ENCODE measurements at places on chromosomes 16 and 17.

DNA sequence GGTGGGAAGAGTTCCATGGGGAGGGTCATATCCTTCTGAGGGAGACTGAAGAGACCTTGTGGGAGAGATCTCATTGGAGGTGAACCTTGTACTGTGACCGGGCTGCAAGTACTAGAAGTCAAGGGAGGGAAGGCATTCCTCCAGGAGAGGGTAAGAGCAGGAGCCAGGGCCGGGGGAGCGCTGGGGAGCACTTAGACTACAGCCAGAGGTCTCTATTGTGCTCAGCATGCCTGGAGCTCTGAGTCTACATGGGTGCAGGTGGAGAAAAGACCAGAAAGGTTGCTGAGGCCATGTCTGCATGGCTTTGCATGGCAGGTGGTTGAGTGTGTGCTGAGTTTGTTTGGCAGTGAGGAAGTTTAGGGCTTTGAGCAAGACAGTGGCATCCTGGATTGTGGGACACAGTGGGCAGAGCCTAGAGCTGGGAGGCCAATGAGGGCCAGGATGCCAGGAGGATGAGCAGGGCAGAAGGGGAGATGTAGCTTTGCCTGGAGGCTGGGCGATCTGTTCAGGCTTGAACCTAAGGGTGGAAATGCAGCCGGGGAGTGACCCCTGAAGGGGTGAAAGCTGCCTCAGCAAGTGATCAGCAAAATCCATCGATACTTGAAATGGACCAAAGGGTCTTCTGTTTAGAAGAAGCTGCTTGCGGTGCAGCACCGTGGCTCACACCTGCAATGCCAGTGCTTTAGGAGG, 317.4 kb upstream of the TNRC6C start:
- DNase-seq = no peak

DNA sequence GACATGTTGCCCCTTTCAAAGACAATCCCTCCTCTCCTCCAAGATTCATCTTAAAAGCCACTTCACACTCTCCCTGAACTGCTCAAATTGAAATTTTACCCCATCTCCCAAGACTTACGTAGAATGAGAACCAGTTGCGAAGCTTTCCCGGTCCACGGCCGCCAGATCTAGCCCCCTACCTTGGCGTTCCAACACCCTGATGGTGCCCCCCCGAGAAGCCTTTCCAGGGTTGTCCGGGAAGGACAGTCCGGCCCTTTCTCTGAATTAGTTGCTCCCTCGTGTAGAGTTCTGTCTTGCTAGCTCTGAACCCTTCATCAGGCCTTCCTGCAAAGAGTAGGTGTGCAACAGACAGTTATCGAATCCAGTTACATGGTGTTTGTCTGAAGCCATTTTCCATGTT, 60.0 kb upstream of the DNAH17 start:
- DNase-seq = no peak

GRCh38 chr16:87541147-87541871, 48.5 kb upstream of the ZCCHC14 start:
- no peak for DNase-seq

- DNase-seq = no peak
Measured at GRCh38 chr17:34622862-34623623, 43.7 kb downstream of the TMEM132E start.

DNA sequence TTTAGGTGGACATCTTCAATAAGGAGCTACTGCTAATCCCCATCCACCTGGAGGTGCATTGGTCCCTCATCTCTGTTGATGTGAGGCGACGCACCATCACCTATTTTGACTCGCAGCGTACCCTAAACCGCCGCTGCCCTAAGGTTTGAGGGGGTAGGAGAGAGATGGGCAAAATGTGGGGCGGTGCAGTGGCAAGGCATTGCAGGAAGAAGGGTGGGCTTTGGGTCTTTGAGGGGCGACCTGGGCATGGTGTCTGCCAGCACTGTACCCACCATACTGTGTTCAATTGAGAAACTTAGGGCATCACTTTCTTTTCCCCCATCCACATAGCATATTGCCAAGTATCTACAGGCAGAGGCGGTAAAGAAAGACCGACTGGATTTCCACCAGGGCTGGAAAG, 8.6 kb downstream of the SENP3 start:
- no peak for DNase-seq

DNA sequence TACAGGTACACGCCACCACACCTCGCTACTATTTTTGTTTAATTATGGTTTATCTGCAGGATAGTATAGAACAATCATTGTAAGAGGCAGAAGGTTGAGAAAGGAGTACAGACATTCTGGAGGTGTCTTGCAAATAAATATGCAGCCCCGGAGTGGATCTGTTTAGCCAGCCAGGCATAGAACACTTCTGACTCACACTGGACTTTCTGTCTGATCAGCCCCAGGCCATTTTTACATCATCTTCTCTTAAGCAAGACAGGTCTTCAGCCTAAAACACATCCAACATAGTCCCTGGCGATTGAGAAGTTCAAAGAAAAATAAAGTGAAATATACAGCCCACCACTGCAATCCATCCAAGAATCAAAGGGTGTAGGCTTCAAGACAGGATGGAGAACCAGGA, 81.4 kb downstream of the XYLT1 start:
- no peak for DNase-seq

- no peak for DNase-seq
Measured at GRCh38 chr17:39683295-39683939, 4.4 kb downstream of the PGAP3 start.
